Stimulated activated CD4-positive, alpha-beta T cell treated with anti-CD3 and anti-CD28 coated beads, Interleukin-12 subunit alpha, Interleukin-12 subunit beta, amount 100 ng/mL, for 4 hours (primary cell): ENCODE measurements at places on chromosomes 6 and 20.
A peak's percentile ranks its signal among the peaks of the same experiment; 100 is the strongest.

- DNase-seq: no peak
These were observed 33.5 kb downstream of the TPBG start for GRCh38 chr6:82396964-82397751.

GRCh38 chr20:35145141-35145564 lies 2.0 kb downstream of the EDEM2 start:
- DNase-seq: no peak

GRCh38 chr20:6469695-6470094 lies 297.8 kb upstream of the BMP2 start:
- no peak for DNase-seq

DNA sequence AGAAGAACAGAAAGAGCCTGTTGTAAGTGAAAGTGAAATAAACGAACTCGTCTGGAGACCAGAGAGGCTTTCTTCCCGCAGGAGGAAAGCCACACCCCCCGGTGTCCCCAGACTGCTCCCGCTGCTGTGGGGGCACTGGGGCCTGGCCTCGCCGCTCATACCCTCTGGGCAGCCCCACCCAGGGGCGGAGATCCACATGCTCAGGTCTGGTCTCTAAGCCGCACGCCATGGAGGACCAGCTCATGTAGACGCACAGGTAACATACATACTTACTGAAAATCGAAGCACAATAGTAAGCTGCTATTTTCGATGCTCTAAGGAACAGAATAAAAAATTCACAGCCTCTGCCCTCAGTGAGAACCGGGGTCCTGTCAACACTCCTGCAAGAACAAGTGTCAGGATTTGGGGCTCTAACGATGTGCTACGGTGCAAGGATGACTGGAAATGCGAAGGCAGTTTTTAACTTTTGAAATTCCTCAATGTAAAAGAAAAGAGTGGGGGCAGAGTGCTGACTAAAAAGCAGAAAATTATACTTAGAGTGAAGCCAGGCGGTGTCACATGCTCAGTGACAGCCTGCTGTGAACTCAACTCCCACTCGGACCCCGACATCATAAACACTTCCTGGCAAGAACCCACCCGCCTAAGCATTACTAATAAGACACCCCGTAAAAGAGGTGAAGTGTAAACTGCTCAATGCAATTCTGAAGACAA lies 110.5 kb downstream of the IRF4 start:
- peak; percentile 62 for DNase-seq

- no peak for DNase-seq
These were observed 38.2 kb downstream of the CAP2 start for GRCh38 chr6:17431581-17431980.
